ENCODE measurements at places on chromosomes 16 and 17. TPM values are rescaled to one million over a fixed set of nuclear protein-coding genes. Genes with fewer than 3 reads are reported as not detected.

Gene HLF
- 1.3 TPM for total RNA-seq

DNA sequence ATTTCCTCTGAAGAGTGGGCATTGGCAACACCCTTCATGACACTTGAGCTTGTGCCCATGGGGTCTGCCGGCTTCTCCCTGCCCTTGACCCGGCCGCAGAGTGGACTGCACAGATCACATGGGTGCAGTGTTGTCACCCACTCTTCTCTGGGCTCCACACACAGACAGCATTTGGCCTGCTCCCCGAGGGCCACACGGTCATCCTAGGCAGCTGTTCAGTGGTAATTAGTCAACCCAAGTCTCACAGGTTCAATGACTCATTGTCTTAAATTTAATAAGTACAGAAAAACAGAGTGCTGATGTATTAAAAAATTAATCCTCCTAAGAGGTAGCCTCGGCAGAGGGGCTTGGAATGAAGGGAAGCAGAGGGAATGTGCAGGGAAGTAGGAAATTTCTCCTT is 204.8 kb downstream of the MSI2 start:
- H3K36me3 ChIP-seq: peaks cover 50% of the 10 kb centered on the region
- peak overlapping the region; percentile 52 for H3K4me3 ChIP-seq
- H3K27ac ChIP-seq: peak overlapping the region; percentile 97
- no peak for DNase-seq

DNA sequence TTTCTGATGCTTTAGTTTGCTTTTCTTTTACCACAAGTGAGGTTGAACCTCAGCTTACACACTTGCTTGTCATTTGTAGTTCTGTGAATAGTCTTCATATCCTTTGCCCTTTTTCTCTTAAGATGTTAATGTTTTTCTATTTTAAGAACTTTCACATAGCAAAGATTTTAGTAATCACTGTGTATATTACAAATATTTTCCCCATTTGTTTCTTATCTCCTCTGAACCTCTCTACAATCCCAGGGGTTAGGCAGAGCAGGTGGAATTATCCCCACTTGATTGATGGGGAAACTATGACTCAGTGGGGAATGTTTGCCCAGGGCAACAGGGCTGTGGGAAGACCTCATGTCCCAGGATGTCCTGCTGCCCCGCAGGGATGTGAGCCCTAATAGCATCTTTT is 11.7 kb upstream of the MYH3 start:
- H3K27me3 ChIP-seq: no peaks in the 10 kb centered on the region
- no peaks in the 10 kb centered on the region for H3K36me3 ChIP-seq
- no peak for DNase-seq
- no peaks in the 10 kb centered on the region for H3K4me1 ChIP-seq
- no peak overlapping the region for H3K27ac ChIP-seq

Gene IKZF3
- total RNA-seq: 15.9 TPM

- H3K4me3 ChIP-seq: peak overlapping the region; percentile 72
- peak; percentile 75 for DNase-seq
- H3K36me3 ChIP-seq: peaks cover 5% of the 10 kb centered on the region
- peak overlapping the region; percentile 80 for H3K27ac ChIP-seq
- H3K27me3 ChIP-seq: no peaks in the 10 kb centered on the region
- H3K4me1 ChIP-seq: peaks cover 45% of the 10 kb centered on the region
These were observed 92.3 kb downstream of the PITPNC1 start for GRCh38 chr17:67469208-67469980.

Data from activated CD4-positive, alpha-beta T cell treated with anti-CD3 and anti-CD28 coated beads, Interleukin-2, amount 10 ng/mL, durations not matched to agents 24 days and 14 days (primary cell).